ENCODE measurements at places on chromosomes 7 and 10.
A peak's percentile ranks its signal among the peaks of the same experiment; 100 is the strongest.

DNA sequence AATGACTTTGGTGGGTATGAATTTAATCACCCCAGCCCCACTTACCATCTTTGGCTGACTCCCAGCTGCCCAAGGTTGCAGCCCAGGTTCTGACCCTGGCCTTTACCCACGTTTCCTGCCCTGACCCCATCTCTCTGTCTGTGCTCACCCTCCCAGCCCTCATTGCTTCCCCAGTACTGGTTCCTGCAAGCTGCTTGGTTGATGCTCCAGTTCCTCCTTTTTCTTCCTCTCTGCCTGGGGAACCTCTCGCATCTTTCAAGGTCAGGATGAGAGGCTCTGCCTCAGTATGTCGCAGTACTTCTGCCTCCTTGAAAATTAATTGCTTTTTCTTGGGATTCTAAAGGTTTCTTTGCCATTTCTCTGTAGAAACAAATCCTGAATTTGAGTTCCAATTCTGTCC is 263.8 kb upstream of the ZNF32 start:
- DNase-seq = no peak

DNA sequence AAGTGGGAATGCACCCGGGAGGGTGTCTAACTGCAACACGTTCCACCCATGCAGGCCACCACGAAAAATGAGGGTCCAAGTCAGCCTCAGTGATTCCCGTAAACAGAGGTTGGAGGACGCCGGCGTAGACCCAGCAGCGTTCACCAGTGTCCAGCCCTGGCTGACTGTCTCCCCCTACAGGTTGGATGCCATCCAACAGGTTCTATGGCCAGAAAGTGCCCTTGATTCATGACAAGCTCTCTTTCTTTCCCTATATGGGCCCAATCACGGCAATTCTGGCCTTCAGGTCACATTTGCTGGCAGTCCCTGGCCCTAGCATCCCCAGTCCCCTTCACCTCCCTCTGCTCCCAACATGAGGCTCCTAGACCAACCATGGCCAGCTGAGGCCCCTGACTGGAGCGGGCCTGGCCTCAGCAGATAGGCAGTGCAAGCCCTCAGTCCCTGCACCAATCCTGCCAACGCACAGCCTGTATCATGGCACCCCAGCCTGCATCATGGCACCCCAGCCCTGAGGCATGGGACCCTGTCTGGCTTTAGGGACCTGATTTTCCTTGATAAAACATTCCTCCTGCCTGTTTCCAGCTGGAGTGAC is 227.4 kb downstream of the GRID1 start:
- no peak for DNase-seq

- no peak for DNase-seq
Observed at GRCh38 chr7:101947899-101948298, 130.5 kb downstream of the CUX1 start.

GRCh38 chr10:69391158-69391557 is 25.6 kb downstream of the TACR2 start:
- DNase-seq = no peak

DNA sequence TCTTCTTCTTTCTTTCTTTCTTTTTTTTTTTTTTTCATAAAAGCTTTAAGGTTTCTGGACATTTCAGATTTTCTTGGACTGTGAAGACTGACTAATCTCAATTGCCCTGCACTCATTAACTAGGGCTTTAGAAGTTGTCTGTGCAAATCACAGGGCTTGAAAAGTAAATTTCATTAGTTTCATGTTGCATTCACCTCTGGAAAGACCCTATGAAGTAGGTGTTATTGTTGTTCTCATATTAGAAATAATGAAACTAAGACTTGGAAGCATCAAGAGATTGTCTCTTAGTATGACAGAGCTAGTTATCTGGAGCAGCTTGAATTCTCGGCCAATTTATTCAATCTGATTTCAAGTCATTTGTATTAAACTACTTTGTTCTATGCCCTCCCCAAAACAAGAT is 28.2 kb upstream of the SEMA3D start:
- no peak for DNase-seq

- no peak for DNase-seq
Observed at GRCh38 chr7:44794331-44794730, 2.1 kb upstream of the PPIA start.

GRCh38 chr10:14327527-14327926 is 3.2 kb downstream of the FRMD4A start:
- no peak for DNase-seq

DNA sequence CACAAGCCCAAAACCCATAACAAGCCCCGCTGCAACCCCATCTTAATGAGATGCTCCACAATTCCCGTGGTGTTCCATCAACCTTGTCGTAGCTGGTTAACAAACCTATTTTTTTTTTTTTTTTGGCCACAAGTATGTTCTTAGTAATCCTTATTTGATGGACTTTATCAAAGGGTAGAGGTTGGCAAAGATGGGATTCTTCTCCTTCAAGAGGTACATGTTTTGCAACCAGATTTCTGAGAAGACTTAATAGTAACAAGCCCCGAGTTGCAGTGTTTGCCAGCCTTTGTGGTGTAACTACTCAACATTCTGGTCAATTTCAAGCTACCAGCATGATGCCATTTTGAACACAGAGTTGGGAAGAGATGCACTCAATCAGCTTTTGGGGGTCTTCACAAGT is 181.7 kb downstream of the NRP1 start:
- DNase-seq = no peak

GRCh38 chr10:116697816-116698215 is 44.5 kb downstream of the HSPA12A start:
- DNase-seq = no peak

DNA sequence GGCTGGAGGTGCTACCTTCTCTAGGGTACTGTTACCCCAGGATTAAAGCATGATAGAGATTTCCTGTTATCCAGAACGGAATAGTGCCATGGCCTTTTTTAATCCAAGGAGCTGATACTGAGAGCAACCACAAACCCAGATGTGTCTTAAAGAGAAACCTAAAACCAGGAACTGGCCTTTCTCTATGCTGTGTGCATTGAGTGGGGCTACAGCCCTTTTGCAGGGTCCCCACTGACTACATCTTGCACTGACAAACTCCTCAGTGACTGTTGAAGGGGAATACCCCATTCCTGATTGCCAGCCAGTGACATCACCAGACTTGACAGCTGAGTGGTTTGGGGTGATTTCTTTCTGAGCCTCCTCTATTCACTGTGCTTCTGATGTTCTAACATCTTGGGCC is 81.9 kb upstream of the CAPZA2 start:
- DNase-seq = no peak

- DNase-seq = no peak
Observed at GRCh38 chr10:79356104-79356503, 8.8 kb downstream of the PPIF start.

- DNase-seq = no peak
Observed at GRCh38 chr7:85464042-85464651, 277.3 kb upstream of the SEMA3D start.

DNA sequence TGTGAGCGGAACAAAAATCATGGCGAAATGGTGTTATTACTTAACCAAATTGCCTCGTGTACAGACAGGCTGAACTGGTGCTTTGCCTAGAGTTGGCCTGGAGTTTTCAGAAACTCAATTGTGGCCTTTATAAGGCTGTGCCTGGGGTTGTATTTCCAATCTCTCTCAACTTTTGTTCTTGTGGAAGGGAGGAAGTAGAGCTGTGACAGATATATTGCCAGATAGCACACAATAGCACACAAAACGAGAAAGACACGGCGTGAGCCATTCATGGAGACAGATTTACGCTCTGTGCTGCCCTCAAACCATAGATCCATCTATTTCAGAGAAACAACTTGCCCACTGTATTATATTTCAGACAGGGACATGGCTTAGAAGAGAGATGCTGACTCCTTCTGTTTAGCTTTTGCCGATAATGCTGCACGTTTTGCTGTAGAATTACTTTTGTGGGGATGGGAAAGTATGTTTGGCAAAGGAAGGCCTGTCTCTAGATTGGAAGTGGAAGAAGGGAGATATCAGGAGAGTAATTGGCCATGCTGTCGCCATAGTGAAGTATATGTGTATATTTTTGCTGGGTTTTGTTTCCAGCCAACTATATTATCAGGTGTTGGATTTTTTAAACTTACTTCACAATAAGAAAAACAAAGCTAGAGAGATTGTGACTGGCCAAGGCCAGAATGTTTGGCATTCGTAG is 80.4 kb downstream of the AUTS2 start:
- no peak for DNase-seq

GRCh38 chr7:11760372-11760771 is 71.6 kb downstream of the THSD7A start:
- DNase-seq = peak; percentile 52

DNA sequence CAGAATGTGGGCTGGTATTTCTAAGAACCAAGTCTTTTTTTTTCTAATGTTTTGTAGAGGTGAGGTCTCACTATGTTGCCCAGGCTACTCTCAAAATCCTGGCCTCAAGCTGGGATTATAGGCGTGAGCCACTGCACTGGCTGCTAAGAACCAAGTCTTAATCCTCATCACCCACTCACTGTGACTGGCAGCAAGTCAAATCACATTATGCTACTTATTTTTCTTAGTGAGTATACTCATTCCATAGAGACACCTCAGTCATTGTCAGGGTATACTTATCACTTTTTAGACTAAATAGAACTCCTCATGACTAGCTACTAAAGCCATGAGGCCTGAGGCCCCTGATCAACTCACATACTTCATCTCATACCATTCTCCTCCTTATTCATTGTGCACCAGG is 116.1 kb downstream of the STRA8 start:
- peak; percentile 56 for DNase-seq

GRCh38 chr10:84329196-84329611 is 815 bp downstream of the CCSER2 start:
- peak; percentile 63 for DNase-seq

DNA sequence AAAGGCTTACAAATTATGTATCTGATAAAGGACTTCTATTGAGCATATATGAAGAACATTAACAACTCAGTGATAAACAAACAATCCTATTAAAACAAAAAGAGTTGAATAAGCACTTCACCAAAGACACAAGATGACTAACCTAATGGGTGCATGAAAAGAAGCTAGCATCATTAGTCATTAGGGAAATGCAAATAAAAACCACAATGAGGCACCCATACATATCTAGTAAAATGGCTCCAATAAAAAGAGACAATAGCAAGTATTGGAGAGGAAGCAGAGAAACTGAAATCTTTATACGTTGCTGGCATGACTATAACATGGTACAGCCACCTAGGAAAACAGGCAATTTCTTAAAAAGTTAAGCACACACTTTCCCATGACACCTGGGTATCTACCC is 77.6 kb upstream of the ZMIZ1 start:
- DNase-seq = peak; percentile 82

DNA sequence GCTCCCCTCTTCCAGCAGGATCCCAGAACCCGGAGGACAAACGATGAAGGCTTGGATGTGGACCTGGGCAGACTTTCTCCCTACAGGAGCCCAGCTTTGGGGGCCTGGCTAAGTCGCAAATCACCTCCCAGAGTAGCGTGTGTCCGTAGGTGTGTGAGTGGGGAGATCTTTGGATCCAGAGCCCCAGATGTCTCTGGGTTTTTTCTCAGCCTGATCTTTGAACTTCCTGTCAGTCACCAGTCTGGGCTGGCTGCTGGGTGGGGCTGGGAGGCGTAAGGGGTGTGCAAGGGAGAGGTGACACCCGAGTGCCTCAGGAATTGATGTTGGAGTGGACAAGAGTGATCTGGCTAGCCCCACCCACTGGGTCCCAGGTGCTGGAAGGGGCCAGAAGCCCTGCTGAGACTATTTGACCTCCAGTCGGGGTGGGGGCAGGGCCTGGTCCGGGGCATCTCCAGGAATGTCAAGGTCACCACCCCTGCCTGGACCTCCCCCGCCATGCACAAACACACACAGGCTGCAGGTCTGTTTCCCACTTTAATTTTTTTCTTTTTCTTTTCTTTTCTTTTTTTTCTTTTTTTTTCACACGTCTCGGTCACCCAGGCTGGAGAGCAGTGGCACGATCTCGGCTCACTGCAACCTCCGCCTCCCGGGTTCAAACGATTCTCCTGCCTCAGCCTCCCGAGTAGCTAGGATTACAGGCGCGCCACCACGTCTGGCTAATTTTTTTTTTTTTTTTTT is at the start of gene MOGAT3:
Gene MOGAT3, minus strand, starts transcription at position 175 of the 738 bp plus-strand sequence. CDS start 182 bp downstream, outside the sequence.
- DNase-seq = no peak

GRCh38 chr7:50713123-50713965 is 69.4 kb downstream of the GRB10 start:
- DNase-seq = no peak

DNA sequence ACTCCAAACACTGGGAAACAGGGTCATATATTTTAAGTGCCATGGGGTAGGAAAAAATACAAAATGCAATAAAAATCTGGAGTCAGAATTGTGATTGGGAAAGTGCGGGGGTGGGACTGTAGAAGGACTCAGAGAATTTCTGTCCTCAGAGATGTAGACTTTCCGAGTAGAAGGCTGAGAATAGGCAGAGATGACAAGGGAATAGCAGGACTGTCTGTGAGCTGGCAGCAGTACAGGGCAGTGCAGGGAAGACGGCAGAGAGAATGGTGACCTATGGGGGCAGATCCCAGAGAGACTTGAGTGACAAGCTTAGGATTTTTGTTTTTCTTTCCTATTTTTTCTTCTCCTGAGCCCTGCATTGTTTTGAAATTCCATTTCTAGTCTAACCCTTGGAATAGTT is 127.6 kb downstream of the SLC16A9 start:
- no peak for DNase-seq

DNA sequence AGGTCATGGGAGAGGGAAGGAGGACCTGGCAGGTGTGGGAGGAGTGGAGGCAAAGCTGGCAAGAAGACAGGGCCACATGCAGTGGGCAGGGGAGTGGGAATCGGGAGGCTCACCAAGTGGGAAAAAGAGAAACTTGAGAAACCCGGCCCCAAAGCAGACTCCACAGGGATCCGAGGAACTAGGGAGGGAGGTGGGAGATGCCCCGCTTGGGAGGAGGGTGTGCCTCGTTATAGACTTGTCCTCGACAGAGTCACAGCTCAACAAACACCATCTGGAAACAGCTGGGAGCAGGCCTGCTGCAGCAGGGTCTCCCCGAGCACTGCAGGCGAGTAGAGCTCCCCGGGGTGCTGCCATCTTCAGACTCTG is 54.8 kb downstream of the MKI67 start:
- DNase-seq = no peak

- no peak for DNase-seq
Observed at GRCh38 chr10:4638099-4638498, 187.9 kb upstream of the AKR1E2 start.

GRCh38 chr10:94493463-94493862 is 52.1 kb upstream of the HELLS start:
- DNase-seq = no peak

GRCh38 chr7:46007194-46007593 is 86.1 kb upstream of the IGFBP3 start:
- no peak for DNase-seq

- peak; percentile 22 for DNase-seq
Observed at GRCh38 chr10:124354411-124355382, 64.0 kb downstream of the OAT start.

GRCh38 chr7:101186844-101187428 is 6.8 kb upstream of the NAT16 start:
- DNase-seq = peak; percentile 48

GRCh38 chr7:32047075-32047474 is 23.1 kb downstream of the PDE1C start:
- no peak for DNase-seq

GRCh38 chr10:73969224-73969841 is 28.6 kb upstream of the VCL start:
- peak; percentile 85 for DNase-seq

GRCh38 chr10:68831961-68832455 is 4.7 kb downstream of the STOX1 start:
- peak; percentile 10 for DNase-seq

GRCh38 chr10:44466236-44466635 is 81.3 kb upstream of the CXCL12 start:
- no peak for DNase-seq

- peak; percentile 97 for DNase-seq
Observed at GRCh38 chr10:122468926-122469781, 7.8 kb downstream of the HTRA1 start.

Measured in epithelial cell of esophagus (primary cell).